ENCODE measurements at places on chromosomes 13 and 19.

- no peak for DNase-seq
Observed at GRCh38 chr13:35143123-35143522, 201.1 kb downstream of the NBEA start.

- DNase-seq: no peak
Observed at GRCh38 chr19:29860492-29860891, 48.7 kb downstream of the CCNE1 start.

- DNase-seq: no peak
Observed at GRCh38 chr19:27974082-27974513, 1238.9 kb downstream of the UQCRFS1 start.

DNA sequence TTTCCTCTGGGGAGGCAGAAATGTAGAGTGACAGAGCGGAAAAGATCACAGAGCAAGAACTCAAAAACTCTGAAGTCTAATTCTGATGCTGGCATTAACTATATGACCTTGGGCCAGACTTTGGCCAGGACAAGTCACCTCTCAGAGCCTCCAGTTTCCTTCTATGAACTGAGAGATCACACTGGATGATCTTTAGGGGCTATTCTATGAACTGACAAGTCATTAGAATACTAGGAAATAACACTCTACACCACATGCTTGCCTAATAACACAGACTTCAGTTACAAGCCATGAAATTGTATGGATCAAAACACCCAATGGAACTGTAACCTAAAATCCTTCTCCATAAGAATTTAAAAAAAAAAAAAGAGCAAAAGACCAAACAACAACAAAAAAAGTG lies 16.9 kb downstream of the SLC25A30 start:
- DNase-seq: no peak

DNA sequence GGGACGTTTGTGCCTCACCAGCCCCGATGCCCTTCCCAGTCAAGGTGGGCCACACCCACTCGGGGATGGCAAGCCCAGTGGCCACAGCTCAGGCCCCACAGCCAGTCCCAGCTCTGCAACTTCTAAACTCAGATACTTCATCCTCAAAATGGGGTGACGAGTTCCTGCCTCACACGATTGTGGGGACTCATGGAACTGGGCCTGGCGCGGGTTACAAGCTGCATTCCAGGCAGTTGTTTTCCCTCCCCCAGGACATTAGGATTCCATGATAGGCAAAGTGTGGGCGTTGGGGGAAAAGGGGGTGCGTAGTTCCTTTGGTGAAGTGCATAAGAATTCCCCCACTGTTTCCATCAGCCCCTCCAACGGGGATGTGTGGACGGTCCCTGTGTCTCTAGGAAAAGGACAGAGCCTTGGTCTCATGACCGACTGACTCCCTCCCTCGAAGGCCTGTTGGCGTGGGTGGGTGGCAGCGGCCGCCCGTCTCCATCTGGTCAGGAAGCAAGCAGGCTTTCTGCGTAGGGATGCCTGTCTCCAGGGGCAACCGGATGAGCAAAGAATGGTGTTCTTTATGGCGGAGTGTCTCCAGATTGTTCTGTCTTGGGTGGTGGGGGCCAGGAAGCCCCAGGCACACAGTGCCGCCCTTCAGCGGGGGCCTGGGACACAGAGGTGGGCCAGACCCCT lies 21.1 kb upstream of the NPAS1 start:
- DNase-seq: no peak

GRCh38 chr13:112261924-112262323 lies 114.2 kb upstream of the SPACA7 start:
- no peak for DNase-seq

DNA sequence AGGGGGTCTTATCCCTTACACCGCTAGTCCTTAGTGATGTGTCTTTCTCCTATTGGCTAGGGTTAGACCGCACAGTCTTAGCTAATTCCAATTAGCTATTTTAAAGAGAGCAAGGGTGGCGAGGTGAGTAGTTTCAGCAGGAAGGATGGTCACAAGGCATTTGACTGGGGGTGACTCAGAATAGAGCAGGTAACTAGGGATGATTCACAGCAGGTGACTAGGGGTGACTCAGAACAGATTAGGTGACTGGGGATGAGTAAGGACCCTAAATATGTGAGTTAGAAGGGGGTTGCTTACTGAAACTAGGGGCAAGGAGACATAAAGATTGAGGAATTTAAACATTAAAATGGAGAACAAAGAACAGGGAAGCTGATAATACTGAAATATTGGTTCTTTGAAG lies 64.3 kb downstream of the ZNF66 start:
- no peak for DNase-seq

GRCh38 chr19:1823020-1823419 lies 10.9 kb upstream of the ATP8B3 start:
- DNase-seq: no peak

DNA sequence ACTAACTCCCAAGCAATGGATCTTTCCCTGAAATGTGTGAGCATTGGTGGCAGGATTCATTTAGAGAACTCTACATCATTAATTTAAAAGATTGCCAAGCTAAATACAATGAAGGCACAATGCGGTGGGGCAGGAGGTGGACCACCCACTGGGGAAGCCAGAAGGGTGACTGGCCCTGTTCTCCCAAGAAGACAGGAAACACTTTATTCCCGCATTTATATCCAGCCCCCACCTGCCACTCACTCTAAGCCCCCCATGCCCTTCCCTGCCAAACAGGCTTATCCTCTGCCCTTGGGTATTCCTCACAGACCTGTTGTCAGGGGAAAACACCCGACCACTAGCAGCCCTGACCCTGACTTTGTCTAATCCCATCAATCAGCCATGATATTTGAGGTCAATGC lies 189.1 kb upstream of the UBL3 start:
- no peak for DNase-seq

GRCh38 chr19:10468133-10468532 lies 35.0 kb downstream of the KEAP1 start:
- DNase-seq: no peak

DNA sequence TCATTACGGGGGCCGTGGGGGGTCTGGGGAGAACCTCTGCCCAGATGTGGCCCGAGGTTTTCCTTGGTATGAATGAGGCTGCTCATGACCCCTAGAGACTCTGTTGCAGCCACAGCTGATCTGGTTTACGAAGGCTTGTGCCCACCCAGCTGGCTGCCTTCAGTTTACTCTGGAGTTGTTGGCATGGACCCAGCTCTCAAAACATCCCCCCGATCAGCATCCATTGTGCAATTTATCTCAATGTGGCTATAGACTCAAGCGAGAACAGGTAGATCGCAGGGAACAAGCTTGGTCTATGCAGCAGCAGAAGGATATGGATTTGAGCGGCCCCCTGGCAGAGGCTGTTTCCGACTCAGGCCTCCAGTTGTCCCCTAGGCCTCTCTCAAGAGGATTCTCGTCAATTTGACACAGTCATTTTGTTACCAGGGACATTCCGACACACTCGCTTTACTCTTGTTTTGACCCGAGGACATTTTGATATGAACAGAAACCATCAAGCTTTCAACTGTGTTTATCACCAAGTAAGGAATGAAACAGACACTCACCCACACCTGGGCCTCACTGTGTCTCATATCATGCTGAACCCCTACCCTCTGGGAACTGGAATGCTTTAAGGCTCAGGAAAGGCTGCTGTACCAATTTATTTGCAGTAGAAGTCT lies 161.5 kb downstream of the KATNAL1 start:
- no peak for DNase-seq

GRCh38 chr13:96629331-96629730 lies 364.9 kb downstream of the OXGR1 start:
- no peak for DNase-seq

DNA sequence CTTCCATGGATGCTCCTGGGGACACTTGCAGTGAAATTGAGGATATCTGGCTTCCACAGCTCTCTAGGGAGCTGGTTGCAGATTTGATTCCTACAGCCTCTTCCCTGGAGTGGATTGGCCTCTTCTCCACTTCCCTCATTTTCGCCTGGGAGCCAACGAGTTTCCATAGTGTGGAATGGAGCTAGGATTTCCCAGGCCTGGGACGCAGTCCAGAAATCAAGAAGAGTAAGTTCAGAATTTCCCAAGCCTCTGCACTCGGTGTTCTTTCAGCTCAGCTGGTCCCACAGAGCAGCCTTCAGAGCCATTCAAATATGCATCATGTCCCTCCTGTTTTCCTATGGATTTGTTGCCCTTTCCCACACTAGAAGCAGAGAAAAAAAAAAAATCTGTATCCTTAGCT lies 68.2 kb downstream of the RAP2A start:
- DNase-seq: no peak

GRCh38 chr19:51256155-51256625 lies 5.3 kb downstream of the SIGLECL1 start:
- DNase-seq: no peak

DNA sequence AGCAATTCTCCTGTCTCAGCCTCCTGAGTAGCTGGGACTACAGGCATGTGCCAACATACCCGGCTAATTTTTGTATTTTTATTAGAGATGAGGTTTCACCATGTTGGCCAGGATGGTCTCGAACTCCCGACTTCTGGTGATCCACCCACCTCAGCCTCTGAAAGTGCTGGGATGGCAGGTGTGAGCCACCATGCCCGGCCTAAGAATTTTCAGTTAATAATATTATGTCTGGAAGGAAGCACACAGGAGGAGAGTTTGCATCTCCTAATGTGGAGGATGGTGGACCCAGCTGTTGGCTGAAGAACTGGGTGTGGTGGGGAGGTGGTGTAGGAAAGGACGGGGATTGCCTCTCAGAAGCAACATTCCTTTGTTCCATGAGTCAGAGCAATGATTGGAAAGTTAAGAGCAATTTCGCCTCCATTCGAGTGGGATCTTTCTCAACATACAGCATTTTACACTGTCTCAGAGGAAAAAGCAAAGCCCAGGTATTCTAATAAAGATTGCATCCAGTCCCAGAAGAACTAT lies 11.9 kb downstream of the PDCD2L start:
- DNase-seq: no peak

DNA sequence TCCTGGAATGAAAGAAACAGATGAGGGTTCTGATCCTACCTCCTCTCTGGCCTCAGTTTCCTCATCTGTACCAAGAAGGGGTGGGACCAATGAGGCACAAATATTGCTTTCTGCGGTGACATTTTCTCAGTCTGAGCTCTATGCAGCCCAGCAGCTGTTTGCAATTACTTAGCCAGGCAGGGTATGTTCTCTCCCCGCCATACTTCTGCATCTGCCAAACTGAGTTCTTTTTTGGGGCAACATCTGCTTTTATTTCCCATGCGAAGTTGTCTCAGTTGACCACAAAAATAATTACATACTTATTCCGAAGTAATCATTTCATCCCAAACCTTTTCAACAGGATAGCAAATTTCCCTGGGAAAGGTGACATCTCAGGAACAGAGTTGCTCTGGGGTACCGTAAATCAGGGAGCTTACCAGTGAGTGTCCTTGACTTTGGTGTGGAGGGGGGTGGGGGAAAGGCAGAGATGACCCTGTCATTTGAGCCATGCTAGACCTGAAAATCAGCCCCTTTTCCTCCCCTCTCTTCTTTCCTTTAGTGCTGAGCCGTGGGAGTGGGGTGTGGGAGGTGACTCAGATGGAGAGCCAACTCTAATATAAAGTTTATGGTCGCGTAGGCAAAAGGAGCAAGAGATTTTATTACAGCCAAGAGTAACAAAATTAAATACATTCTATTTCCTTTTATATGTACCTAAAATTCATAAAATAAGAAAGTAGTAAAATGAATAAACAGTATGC lies 165.7 kb upstream of the KL start:
- DNase-seq: no peak

- DNase-seq: no peak
Observed at GRCh38 chr13:31242916-31243315, 43.1 kb downstream of the B3GLCT start.

DNA sequence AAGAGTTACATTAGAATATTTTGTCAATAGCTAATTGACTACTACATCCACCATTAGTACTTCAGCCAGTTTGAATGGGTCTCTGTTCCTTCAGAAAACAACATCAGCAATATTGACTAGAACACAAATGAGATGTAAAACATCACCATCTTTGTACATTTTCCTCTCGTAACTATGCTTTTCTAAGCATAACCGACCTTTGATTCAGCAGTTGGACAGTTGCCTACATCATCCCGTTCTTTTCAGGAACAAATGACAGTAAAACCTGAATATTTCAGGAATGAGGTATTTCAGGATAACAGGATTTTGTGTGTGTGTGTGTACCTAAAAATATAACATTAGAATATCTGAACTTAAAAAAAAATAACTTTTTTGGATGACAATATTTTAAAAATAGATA lies 60.9 kb downstream of the STARD13 start:
- no peak for DNase-seq

GRCh38 chr13:103224804-103225203 lies 158.6 kb upstream of the SLC10A2 start:
- DNase-seq: no peak

DNA sequence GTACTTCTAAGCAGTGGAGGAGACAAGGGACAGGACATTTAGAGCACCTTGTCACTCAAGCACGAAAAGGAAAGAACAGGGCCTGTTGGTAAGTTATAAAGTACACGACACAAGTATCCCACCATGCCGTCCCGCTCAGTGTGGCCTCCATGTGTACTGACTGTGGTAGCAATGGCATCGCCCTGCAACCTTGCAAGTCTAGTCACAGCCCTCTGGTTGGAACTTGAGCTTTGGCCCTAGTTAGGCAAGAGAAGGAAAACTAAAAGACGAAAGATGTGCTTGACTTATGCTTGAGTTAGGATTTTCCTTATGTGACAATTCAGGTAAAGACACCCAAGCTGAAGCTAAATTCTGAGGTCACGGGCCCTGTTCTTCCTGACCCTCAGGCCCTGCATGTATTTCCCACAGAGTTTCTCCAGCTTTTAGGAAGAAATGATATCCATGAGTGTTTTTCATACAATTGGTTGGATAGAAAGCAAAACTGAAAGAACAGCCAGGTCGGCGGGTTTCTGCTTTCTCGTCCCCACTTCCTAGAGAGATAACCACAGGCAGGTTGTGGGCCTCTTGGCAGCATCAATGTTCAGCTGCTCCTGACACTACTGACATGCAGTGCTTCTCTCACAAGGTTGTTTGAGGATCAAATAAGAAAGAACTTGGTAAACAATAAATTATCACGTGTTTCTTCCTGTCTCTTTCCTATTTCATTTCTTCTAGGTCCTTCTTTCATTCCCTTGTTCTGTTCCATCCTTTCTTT lies 216.2 kb downstream of the IRS2 start:
- DNase-seq: peak; percentile 12

DNA sequence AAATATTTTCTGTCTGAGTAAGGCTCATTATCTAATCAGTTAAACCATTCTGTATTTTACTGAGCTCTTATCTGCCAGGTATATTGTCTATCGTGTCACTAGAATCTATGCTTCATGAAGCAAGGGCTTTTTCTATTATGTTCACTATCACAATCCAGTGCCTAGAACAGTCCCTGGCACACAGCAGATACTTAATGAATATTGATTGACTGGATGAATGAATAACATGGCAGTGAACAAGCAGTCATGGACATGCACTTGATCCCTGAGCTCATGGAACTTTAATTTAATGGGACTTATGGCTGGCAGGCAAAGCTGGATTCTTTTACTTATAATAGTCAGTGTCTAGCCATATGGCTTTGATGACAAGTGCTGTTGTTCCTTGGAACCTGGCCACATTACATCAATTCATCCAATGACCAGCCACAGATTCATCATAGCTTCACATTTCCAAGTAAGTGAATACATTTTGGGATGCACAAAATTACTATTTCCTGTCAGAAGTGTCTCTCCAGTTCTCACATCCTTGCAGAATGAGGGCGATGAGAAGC lies 214.8 kb downstream of the COG6 start:
- DNase-seq: no peak

GRCh38 chr13:99989276-99990125 lies 7.9 kb downstream of the ZIC2 start:
- no peak for DNase-seq

Measured in activated CD8-positive, alpha-beta memory T cell treated with anti-CD3 and anti-CD28 coated beads for 4 hours (primary cell).